ENCODE measurements at places on chromosomes 2 and 18. TPM values are rescaled to one million over a fixed set of nuclear protein-coding genes. Genes with fewer than 3 reads are reported as not detected.

DNA sequence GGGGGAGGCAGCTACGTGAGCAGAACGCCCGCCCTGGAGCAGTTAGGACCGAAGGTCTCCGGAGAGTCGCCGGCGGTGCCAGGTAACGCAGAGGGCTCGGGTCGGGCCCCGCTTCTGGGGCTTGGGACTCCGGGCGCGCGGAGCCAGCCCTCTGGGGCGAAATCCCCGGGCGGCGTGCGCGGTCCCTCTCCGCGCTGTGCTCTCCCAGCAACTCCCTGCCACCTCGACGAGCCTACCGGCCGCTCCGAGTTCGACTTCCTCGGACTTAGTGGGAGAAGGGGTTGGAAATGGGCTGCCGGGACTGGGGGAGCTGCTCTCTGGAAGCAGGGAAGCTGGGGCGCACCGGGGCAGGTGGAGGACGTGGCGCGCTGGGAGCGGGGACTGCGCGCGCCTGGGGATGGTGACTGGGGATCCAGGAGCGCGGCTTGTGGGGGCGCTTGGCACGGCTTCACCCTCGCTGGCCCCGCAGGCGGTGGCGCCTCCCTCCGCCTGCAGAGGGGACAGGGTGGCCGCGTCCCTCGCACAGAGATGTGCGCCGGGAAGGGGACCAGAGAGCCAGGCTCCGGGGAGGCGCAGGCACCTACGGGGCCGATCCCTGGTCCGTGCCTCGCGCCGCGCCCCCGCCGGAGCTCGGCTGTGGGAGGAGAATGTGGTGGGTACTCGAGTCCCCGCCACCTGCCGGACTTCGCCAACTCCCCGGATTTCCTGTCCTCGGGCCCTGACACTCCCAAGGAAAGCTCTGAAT lies 688 bp downstream of the CDH20 start:
- peak; percentile 5 for DNase-seq

DNA sequence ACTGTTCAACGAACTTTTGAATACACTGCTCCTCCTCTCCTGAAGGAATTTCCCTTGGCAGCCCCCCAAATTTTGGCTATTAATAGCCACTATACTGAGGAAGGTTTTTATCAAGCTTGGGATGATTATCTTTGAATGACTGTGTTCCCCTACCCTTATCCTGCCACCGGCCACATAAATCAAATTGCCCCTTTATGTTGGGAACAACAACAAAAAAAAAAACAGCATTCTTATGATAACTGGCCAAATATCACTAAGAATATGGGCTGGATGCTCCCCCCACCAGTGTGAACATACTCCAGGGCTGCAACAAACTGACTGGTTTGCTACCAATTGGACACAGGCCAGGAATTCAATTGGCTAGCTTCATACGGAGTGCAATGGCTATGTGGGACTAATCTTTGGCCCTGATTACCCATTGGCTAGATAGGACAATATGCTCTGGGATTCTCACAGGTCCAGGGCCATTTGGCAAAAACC lies 20.6 kb downstream of the DUSP11 start:
- DNase-seq = no peak

DNA sequence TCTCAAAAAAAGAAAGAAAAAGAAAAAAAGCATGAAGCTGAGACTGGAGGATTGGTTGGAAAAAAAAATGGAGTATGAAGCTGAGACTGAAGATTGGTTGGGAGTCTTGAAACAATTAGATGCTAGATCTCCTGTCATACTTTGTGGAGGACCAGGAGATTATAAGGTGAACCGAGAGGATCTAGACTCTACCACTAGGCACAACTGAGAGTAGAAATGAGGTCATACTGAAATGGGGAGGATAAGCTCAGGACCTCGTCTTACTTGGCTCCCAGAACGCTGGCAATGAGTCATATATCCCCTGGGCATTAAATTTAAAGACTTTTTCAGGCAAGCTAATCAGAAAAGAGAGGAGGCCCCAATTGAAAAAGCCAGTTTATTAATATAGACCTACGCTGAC lies 3.3 kb upstream of the ORC2 start:
- peak; percentile 80 for DNase-seq

- DNase-seq = peak; percentile 83
Measured at GRCh38 chr2:235050980-235051351, 99.1 kb downstream of the SH3BP4 start.

GRCh38 chr2:195514365-195514764 lies 142.7 kb upstream of the SLC39A10 start:
- DNase-seq = no peak

DNA sequence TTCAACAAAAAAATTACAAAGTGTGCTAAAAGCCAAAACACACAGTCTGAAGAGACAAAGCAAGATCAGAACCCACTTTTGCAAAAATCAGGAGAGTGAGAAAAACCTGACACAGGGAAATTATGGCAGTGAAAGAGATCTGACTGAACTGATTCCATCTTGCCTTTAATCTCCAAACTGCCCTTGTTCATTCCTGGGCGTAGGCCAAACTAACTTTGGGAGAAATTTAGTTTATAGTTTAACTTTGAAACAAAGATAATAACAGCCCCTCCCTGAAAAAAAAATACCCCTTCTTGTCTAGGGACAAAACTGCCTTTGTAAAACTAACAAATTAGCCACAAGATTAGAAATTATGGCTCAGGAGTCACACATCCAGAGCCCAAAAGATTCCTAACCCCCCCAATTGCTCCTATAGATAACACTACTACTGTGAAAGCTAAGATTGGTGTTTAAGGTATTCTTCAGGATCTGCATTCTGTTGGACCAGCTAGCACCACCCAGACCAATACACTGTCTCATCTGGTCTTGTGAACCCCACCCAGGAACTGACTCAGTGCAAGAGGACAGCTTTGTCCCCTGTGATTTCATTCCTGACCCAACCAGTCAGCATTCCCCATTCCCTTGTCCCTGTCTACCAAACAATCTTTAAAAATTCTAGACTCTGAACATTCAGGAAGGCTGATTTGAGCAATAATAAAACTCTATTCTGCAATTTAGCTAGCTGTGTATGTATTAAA lies 226.1 kb upstream of the SH3BP4 start:
- peak; percentile 34 for DNase-seq

DNA sequence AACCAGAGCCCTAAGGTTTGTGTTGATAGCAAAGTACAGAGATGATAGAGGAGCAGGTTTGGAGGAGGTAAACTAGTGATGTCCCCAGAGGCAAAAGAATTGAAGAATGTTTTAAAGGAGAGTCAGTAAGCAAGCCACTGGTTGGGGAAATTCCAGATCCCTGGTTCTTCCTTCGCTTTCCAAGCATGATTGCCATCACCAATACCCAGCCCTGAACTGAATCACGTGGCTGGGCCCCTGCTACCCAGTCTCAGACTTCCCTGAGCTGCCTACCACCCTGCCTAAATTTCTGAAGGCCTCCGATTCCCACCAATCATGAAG lies 310.8 kb upstream of the STON1 start:
- DNase-seq = no peak

GRCh38 chr2:27720004-27720551 lies 51.4 kb upstream of the MRPL33 start:
- DNase-seq = peak; percentile 97

GRCh38 chr2:172972005-172972619 lies 103.5 kb upstream of the MAP3K20 start:
- peak; percentile 44 for DNase-seq

- DNase-seq = no peak
Measured at GRCh38 chr2:175036582-175037018, 31.4 kb upstream of the CHN1 start.

GRCh38 chr2:115678129-115678528 lies 1235.7 kb downstream of the DPP10 start:
- no peak for DNase-seq

GRCh38 chr18:74679006-74679678 lies 81.5 kb downstream of the ZNF407 start:
- DNase-seq = no peak

DNA sequence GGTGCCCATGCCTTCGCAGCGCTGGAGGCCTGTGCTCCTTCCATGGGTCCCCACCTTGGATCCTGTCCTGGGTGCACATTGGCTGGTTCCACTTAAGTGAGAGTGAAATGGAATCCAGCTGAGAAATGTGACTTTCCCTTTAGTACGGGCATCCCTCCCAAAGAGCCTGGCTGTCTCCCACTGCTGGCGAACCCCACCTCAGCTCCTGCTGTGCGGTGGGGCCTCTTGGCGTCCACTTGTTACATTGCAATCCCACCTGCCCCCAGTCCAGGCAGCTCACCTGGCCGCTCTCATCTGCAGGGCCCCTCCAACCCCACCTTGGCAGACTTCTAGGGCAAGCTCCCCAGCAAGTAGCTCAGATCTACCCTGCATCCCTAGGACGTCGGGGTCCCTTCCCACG lies 35.5 kb upstream of the GNAL start:
- DNase-seq = no peak

DNA sequence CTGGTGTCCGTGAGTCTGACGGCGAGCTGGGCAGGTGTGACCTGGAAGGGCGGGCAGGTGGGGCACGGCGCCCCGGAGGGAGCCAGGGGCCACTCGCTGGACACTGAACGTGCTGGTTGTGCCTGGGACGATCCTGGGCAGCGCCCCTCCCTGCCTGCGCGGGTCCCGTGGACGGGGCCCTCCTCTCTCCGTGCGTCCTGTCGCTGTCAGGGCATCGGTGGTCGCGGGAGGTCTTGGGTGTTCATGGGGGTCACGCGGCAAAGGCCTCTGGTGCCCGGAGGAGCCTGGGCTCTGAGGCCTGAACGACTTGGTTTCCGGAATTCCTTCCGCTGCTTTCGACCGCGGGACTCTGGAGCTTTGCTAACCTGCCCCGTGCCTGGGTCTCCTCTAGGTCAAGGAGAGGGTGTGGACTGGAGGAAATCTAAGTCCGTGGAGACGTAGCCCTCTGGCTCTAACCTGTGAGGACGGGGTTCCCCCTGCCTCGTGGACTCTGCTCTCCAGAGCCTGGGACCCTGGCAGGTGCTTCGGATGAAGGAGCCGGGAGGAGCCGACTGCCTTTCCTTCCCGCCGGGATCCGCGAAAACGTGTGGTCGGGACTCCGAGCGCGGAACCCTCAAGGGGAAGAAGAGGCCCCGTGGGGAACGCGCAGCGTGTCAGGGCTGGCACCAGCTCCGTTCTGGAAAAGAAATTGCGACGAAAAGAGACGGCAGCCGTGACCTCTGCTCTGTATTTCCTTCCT lies 14.7 kb downstream of the SOX11 start:
- DNase-seq = no peak

DNA sequence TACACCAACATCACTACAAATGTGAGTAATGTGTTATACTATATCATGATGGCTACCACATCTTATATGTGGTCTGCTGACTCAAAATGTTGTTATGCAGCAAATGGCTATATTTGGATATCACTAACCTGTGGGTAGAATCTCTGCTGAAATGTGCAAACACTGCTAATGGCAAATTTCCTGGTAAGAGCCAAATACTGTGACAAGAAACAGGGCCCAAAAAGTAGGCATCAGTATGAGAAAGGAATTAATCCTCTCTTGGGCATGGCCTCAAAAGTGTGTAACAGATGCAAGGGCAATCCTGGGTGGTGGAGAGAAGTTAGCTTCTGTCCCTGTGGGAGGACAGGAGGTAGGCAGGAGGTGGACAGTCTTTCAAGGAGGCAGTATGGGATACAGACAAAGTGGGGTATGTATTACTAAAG lies 13.3 kb downstream of the ATF2 start:
- DNase-seq = peak; percentile 64

- no peak for DNase-seq
Measured at GRCh38 chr2:174874085-174874484, 109.8 kb upstream of the CHRNA1 start.

- DNase-seq = no peak
Measured at GRCh38 chr18:12085136-12085535, 8.5 kb upstream of the ANKRD62 start.

GRCh38 chr18:57258131-57258777 lies 94.1 kb upstream of the ST8SIA3 start:
- DNase-seq = no peak

The TCF23 gene
- polyA plus RNA-seq = not detected

The BOK gene
- polyA plus RNA-seq = 23.3 TPM

The GPR39 gene
- 15.6 TPM for polyA plus RNA-seq

The FTCDNL1 gene
- polyA plus RNA-seq = 0.29 TPM

The RHOB gene
- 18.3 TPM for polyA plus RNA-seq

The ACMSD gene
- polyA plus RNA-seq = not detected

The RGPD5 gene
- 3.9 TPM for polyA plus RNA-seq

The CHRNG gene
- polyA plus RNA-seq = not detected

The LRP1B gene
- 0.03 TPM for polyA plus RNA-seq

The PASK gene
- polyA plus RNA-seq = 5.3 TPM

The ABCG5 gene
- not detected for polyA plus RNA-seq
